Fibroblast of the conjunctiva (primary cell): ENCODE measurements at places on chromosomes 6 and 20.

DNA sequence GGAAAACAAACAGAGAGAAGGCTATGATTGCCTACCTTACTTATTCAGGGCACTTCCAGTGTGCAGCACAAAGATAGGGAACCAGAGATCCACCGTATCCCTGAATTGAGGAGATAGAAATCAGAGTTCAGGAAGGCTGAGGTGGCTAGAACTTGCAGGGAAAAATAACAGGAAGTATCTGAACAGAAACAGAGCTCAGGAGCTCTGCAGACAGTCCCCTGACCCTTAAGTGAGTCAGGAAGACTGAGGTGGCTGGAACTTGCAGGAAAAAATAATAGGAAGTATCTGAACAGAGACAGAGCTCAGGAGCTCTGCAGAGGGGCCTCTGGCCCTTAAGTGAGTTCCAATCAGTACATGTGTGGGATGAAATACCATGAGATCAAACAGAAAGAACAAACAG is 65.4 kb downstream of the RPRD1B start:
- no peak for DNase-seq

- no peak for DNase-seq
Measured at GRCh38 chr6:133208183-133208755, 32.9 kb upstream of the EYA4 start.

GRCh38 chr6:25619217-25619616 is 32.8 kb upstream of the SCGN start:
- DNase-seq = no peak

- DNase-seq = no peak
Measured at GRCh38 chr6:106512048-106512967, 117.0 kb downstream of the RTN4IP1 start.

DNA sequence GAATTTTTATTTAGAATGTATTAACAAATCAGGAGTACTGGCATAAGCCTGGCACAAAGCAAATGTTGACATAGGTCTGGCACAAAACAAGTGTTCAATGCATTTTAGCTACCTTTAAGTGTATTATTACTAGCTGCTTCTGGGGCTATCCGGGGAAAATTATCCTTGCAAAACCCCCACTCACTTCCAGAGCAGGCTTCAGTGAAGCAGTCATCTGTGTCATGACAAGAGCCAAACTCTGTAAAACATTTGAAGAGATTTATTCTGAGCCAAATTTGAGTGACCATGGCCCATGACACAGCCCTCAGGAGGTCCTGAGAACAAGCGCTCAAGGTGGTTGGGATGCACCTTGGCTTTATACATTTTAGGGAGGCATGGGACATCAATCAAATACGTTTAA is 6.4 kb upstream of the TRIM38 start:
- DNase-seq = no peak

DNA sequence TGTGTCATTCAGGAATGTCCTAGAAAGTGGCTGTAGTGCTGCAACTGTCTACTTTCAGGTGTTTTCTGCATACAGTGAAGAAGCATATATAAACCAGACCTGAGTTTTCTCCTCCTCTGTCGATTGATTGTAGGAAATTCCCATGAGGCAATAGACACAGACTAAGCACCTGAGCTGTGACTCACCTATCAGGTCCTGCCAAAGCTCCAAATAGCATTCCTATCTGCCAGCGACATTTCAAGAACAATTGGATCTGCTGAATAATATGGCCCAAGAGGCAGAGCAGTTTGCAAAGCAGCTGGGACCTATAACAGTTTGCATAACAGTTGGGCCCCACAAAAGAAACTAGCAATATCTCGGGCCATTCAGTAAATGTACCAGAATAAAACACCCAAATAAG is 360.4 kb downstream of the HAO1 start:
- DNase-seq = no peak

GRCh38 chr6:15498640-15499039 is 164.2 kb downstream of the DTNBP1 start:
- DNase-seq = no peak

- no peak for DNase-seq
Measured at GRCh38 chr6:21514288-21514687, 79.3 kb upstream of the SOX4 start.

- peak; percentile 71 for DNase-seq
Measured at GRCh38 chr20:47610247-47610944, 108.7 kb downstream of the NCOA3 start.

- DNase-seq = no peak
Measured at GRCh38 chr6:19552588-19552987, 284.6 kb upstream of the ID4 start.

- DNase-seq = no peak
Measured at GRCh38 chr6:87830907-87831306, 128.9 kb upstream of the AKIRIN2 start.
